ENCODE measurements at places on chromosomes 13 and 19.
A peak's percentile ranks its signal among the peaks of the same experiment; 100 is the strongest.

GRCh38 chr13:101925731-101926130, 473.3 kb downstream of the ITGBL1 start:
- DNase-seq = no peak

GRCh38 chr19:35455616-35456201, 7.7 kb downstream of the FFAR2 start:
- DNase-seq = no peak

DNA sequence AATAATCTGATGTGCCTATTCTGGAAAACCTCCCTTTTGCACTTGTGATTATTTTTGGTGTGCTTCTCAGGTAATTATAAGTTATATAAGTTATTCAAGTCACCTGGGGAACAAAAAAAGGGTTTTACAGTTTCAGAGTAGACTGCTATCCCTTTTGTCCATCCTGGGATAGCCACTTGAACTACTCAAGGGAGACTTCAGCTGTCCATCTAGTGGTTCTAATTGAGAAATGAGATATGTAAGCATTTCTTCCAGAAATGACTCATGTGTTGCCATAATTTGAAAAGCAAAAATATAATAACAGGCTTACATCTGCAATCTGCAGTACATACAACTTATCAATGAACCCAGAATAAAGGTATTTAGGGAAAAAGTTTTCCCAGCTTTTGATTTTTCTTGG, 20.4 kb downstream of the UBL3 start:
- no peak for DNase-seq

DNA sequence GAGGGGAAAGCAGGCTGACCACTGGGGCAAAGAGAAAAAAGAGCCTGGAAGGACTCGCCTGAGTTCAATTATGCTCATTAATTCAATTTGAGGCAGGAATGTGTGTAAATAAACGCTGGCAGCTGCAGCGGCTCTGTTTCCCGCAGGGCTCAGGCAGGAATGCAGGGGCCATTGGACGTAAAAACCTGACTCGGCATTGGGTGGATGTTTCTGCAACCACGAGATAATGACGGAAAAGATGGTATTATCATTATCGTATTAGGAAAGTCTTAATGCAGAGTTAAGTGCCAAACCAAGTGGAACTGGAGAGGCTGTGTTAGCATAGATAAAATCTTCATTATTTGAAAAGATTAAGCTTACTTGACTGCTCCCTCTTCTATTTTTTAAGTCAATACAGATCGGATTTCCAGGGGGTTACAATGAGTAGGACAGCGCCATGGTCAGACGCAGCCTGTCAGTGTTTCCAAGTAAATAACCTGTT, 169.8 kb downstream of the SHISA2 start:
- no peak for DNase-seq

GRCh38 chr19:57324992-57325391, 4.7 kb downstream of the ZNF543 start:
- DNase-seq = no peak

GRCh38 chr13:47991859-47992258, 9.2 kb downstream of the SUCLA2 start:
- DNase-seq = no peak

DNA sequence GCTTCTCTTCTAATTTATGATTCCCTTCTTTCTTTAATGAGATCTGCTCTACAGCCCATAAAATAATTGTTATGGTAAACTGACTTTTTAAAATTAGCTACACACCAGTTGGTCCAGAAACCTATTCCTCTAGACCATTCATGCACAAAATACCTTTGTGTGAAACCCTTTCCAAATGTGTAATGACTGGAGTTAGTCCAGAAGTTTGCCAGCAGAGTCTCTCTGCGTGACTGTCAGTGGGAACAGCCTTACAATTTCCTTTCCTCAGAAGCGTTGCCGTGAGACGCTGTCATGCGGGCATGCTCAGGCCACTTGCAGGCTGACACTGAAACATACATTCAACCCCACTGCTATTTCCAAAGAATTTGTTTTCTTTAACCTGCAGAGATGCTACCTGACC, 965.2 kb downstream of the PCDH9 start:
- DNase-seq = no peak

DNA sequence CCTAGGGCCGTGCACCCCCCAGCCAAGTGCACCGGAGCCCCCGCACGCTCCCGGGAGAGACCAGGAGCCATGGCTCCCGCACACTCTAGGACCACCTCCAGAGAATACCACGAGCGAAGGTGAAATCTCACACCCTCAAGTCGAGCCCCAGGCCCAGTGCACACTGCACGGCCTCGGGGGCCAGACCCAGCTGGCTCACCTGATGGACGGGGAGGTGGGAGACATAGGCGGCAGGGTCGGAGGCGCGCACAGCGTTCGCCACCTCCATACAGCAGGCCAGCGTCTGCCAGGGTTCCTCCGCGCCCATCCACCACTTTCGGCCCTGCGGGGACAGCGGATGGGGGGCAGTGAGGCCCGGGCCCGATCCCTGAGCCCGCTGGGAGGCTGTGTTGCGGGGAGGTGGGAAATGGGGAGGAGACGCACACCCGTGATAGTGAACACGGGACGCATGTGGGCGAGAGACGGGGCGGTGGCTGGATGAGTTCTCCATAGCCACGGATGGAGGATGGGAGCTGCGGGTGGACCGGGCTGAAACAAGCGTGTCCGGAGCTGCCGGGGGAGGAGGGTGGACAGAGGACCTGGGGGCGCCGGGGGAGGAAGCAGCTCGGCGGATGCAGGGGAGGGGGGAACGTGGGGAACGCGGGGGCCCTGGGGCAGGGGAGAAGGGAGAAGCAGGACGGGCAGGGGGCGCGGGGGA, 13.0 kb downstream of the POLRMT start:
- DNase-seq = no peak

DNA sequence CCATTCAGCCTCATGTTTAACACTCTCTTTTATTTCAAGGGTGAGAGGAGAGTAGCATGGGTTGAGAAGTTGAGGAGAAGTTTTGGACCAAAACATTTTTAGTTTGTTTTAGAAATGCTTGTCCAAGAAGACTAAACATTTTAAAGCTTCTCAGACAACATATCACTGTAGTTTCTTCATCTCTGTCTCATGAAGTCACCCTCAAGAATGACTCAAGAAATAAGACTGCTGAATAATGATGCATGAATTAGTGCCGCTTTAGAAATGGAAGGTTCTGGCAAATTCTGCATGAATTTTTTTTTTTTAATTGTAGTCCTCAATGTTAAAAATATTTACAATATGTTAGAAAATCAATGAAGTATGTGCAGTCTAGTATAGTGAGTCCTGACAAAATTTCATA, 422.7 kb upstream of the ARGLU1 start:
- no peak for DNase-seq

- no peak for DNase-seq
Measured at GRCh38 chr19:4575267-4576015, 16.0 kb upstream of the SEMA6B start.

DNA sequence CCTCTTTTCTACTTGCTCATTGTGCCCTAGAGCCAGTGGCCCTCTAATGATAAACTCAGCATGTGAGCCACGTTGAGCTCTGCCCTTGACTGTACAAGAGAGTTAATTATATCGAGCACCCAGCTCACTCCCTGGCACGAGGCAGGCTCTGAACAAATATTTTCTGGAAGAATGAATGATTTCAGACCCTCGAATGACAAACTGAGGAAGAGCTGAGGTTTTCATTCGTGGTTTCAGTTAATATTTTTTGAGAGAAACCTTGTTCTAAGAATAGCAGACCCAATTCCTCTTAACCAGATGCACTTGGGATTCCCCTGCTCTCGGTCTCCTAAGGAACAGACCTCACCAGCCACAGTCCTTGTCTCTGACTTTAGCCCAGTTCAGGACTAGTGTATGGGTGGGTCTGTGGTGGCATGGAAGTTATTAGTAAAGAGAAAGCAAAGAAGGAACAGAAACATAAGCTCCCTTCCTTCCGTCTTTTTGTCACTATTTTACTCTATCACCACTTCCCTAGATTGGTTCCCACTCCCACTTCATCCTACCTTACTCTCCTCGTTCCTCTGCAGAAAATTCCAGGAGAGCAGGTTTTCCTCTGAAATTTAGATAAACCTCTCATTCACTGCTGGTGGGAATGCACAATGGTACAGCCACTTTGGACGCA, 22.1 kb upstream of the WDFY2 start:
- peak; percentile 26 for DNase-seq

DNA sequence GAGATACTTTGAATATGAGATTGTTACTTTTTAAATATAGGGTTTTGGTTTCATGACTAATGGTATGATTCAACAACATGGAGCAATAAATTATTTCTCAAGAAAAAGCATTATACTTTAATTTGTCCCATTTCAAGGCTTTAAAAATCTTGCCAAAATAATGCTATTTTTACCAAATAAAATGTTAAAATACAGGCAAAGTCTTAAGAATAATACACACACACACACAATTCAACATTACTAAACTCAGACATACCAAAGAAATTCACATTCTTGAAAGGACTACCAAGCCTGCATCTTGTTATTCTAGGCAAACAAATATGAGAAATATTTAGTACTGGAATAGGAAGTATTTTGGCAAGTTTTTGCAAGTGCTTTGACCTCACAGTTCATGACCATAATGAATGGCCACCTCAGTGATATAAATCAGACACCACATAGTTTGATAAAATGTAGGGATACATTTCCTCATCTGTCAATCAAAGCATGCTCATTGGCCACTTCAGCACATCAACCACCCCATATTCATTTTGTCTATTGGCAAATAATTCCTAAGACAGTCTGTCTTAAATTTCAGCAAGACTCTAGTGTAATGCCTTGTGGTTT, 107.2 kb downstream of the NALCN start:
- DNase-seq = no peak

GRCh38 chr19:3819989-3820388, 33.8 kb upstream of the MATK start:
- DNase-seq = no peak

- peak; percentile 40 for DNase-seq
Measured at GRCh38 chr13:110644892-110645521, 29.7 kb downstream of the NAXD start.

DNA sequence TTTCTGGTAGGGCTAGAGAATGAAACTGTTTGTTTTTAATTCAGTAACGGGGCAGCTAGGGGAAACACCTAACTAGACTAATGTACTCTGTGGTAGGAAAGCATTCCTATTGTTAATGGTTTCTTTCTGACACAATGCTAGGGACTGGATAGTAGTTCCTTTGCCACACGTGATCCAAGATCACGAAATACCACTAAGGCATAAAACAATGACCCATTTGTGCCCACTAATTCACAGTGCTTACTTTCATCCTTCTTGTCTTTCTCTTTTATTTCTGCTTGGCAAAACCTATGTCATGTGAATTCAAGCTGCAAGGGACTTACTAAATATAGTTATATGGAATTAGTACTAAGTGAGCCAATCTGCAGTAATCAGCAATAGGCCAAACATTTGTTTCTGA, 834.1 kb upstream of the SLITRK6 start:
- no peak for DNase-seq

- DNase-seq = no peak
Measured at GRCh38 chr19:34305221-34306083, 51.1 kb downstream of the GARRE1 start.

GRCh38 chr19:16111909-16112752, 442 bp downstream of the RAB8A start:
- no peak for DNase-seq

DNA sequence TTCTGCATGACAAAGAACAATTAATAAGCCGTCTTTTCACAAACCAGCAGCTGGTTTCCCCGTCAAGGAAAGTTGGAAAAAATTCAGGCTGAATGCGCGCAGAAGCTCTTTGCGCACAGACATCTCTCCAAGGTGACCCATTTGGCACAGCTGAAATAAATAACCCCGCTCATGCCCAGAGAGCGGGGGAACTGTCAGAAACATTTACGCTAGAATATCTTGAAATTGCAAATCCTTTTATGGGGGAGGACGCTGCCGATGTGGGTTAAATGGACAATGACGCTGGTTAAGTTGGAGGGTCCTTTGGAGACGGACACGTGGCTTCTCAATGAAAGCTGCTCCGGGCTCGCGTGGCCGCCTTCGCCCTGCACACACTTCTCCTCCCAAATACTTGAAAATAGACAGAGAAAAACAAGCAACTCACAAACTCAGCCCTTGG, 30.6 kb downstream of the GSX1 start:
- no peak for DNase-seq

DNA sequence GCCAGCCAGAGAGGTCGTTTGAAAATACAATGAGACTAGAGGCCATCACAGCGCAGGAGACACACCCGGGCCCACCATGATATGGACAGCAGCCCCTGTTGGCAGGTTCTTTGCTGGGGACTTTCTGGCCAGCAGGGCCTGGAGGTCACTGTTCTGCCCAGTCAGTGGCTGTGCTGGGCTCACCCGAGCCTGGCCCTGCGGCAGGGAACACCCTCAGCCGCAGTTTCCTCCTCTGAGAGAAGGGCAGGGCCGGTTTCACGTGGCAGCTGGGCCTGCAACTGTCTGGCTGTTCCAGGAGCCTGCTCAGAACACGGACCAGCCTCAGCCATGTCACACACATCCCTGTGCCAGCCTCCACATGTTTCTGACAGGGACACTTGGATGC, 39.4 kb downstream of the ADPRHL1 start:
- no peak for DNase-seq

GRCh38 chr13:33138441-33138840, 122.2 kb downstream of the KL start:
- no peak for DNase-seq
